HFFc6 (cell line): ENCODE measurements at places on chromosomes 11 and 22. TPM values are rescaled to one million over a fixed set of nuclear protein-coding genes. Genes with fewer than 3 reads are reported as not detected.

DNA sequence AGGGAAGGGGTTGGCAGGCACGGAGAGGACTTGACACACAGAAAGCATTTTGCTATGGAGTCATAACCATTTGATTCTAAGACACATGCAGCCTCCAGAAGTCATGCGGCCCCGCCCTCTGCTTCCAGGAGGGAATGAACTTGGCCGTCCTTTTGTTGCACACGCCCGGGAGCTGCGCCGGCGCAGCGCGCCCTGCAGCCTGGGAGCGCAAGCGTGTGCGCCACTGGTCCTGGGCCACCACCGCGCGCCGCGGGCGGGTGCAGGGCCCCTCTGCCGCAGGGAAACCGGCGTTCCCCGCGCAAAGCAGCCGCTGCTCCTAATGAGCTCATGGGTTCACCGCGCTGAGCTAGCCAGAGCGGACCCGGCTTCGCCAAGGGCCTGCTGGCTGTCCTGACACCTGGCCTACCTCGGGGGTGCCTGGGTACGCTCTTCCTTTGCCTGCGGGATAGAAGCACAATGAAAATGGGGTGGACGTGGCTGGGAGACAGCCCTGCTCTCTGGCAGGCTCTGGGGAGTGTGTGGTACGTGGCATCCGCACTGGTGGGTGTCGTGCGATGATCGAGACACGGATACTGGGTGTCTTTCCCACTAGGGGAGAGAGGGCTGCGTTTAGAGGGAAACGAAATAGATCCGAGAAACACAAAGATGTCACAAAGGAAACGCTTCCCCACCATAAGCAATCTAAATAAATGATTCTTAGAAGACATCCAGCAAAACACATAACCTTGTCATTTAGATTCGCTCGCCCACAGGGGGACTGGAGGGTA, 669 bp downstream of the MICAL3 start:
- DNase-seq = peak; percentile 76

DNA sequence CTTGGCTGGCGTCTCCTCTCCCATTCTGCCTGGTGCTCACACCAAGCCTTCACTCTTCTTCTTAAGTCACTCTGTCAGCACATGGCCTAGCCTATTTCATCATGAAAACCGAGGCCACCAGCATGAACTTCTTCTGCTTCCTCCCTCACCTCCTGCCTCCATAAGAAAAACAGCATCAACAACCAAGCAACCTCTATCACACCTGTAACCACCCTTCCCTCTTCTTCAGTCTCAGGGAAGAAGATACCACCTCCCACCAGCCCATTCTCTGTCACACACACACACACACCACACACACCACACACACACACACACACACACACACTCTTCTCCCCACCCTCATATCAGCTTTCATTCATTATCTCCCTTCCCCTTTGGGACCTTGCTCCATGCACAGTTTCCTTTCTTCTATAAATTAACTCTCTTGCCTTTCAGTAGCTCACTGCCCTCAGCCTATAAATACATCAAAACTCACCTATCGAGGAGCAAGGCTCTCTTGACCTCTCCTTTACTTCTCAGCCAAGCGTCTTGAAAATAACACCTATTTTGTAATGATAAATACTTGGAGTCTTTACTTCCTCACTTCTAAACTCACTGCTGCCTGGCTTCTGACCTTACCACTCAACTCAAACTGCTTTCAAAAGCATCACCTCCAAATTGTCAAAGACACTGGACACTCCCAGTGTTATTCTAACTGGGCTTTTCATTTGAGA, 36.6 kb downstream of the SC5D start:
- no peak for DNase-seq

GRCh38 chr11:35139722-35140282, 831 bp downstream of the CD44 start:
- DNase-seq = no peak

GRCh38 chr22:40014667-40015248, 20.0 kb downstream of the FAM83F start:
- DNase-seq = no peak

DNA sequence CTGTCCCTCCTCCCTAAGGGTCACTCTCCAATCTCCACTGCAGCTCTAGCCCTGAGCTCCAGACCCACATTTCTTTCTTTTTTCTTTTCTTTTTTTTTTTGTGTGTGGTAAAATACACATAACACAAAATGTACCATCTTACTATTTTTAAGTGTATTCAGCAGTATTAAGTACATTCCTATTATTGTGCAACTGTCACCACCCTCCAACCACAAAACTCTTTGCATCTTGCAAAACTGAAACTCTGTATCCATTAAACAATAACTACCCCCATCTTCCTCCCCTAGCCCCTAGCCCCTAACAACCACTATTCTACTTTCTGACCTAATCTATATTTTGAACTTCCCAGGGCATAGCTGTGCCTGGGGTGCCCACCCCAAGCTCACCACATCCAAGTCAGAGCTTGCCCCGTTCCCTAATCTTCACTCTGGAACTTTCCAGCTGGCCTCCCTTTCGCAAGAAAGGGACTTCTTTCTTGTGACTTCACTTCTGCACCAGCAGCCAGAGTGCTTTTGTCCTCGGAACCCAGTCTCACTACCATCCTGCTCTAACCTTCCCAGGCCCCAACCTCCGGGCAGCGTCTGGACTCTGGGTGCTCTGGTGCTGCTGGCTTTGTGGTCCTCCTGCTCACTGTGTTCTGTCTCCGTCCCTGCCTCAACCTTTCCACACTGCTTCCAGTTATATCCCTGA, 30.7 kb downstream of the PARVG start:
- no peak for DNase-seq

GRCh38 chr22:43819931-43820640, 8.0 kb upstream of the EFCAB6 start:
- DNase-seq = no peak

DNA sequence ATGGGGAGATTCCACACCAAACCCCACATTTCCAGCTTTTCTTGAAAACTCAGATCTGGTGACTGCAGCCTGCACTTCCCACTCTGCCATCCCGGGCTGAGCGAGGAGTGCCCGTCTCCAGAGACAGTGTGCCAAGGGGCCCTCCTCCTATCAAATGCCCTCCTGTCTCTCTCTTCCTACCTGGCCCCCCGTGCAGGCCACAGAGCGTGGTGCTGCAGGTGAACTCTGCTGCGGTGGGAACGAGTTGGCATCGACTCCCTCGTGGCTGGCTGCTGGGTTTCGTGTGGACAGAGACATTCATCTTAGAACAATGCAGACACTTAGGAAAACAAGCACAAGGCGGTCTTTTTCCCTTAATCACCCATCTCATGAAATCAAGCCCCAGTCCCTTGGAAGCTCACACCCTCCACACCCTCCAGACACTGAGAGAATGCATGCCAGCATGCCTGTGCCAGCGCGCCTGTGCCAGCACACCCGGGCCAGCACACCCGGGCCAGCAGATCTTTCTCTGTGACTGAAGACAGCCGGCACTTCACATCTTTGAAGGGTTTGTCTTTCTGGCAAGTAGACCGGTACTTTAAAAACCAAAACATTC, 65.0 kb downstream of the PARVB start:
- peak; percentile 2 for DNase-seq

DNA sequence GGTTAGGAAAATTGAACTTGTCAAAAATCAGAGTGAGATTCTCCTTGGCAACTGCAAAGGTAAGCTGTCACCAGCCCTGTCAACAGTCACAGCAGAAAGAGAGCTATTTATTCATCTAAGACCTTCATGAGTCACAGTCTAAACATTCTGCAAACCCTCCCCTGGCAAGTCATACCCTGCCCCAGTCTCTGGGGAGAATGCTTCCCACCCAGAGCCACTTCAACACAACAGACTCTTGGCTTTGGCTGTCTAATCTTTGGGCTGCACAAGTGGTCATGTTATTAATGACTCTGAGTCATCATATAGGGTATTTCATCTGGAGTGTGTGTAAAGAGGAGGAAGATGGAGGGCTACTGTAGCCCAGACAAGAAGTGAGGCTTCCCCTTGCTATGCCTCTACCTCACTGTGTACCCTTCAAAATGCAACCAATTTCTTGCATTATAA, 153.4 kb downstream of the CCDC34 start:
- DNase-seq = peak; percentile 86

Gene SEC14L6
- not detected in 2 replicates for total RNA-seq

Gene TRIM29
- total RNA-seq = 1.4 to 3.9 TPM (median 1.5 TPM) in 3 replicates

Gene NRGN
- total RNA-seq = 3.0 to 5.6 TPM (median 5.4 TPM) in 3 replicates
